ENCODE measurements at places on chromosomes 11 and 22.
A peak's percentile ranks its signal among the peaks of the same experiment; 100 is the strongest.

DNA sequence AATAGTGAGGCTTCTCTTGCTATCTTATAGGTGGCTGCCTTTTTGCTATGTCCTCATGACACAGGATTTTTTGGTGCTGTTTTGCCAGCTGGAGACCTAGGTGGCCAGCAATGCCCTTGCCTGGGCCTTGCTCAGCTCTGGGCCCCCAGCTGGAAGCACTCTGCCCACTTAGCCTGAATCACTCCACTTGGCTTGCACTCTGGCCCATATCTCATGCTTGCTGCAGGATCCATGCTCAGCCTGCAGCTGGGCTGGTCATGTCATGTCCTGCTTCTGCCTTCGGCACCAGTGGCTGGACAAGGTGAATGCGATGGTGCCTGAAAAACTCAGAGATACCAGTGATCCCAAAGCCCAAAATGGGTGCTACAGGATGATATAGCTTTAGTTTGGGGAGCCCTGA lies 818.6 kb upstream of the FAT3 start:
- no peak for DNase-seq

DNA sequence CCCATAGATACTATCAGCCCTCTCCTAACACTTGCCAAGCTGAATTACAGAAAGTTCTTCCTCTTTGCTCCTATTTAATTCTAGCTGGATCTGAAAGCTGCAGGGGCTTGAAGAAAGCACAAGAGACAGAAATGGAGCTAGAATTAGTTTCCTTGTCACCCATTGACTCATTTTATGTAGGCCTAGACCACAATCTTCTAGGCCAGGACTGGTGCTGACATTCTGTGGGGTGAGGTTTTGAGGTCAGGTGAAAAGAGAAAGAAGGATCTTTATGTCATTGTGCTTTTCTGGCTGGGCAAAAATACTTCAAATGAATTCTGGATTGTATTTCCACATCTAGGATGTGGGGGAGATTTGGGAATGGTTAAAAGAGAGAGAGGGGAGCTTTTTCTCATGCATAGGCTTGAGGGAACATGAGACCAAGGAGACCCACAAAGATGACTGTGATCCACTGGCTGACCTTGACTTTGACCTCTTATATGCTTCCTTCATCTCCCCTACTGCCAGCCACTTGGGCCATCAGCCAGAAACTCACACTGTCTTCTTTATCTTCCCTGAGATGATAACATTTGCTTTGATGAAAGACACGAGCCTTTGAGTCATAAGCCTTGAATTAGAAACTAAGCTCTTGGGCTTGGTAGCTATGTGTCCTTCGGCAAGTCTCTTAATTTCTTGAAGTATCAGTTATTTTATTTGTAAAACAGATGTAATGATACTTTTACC lies 274.9 kb upstream of the CADM1 start:
- peak; percentile 60 for DNase-seq

DNA sequence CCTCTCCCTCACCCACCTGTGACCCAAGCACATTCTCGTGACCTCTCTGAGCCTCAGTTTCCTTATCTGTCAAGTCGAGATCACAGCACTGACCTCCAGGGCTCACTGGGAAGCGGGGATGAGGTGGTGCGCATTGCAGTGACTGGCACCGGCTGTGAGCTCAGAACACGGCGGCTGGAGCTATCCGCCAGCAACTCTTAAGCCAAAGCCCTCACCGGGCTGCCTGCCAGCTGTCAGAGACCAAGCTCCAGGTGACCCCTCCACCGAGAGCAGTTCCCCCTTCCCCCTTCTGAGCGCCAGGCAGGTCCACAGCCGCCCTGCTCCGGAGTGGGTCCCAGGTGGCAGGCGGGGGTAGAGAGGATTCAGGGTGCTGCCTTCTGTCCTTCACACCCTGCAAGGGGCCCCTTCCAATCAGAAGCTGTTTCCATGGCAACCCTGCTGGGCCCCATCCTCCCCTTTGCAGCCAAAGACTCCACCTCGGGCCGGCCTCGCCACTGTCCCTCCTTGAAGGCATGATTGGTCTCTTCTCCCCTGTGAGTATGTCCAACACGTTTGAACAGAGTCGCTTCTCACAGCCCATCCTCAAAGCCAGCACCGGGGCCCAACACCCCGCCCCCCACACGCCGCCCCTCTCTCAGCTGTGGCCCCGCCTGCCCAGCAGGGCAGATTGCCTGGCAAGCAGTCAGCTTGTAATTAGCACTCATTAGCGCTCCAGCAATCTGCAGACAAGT lies 98.7 kb downstream of the WNT7B start:
- DNase-seq = no peak

DNA sequence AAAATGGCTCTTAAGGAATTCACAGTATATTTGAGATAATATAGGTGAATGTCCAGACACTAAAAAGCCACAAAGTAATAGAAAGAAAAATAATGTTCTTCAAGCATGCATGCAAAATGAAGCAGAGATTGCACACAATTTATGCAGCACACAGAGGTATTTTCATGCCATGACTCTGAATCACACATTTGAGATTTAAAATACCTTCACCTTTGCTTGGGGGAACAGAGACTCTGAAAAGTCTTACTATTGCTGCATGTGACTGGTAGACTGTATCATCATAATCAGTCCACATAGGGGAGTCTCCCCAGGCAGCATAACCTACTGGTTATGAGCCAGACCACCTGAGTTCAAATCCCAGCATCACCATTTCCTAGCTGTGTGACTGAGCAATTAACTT lies 96.2 kb downstream of the RCN1 start:
- DNase-seq = no peak

DNA sequence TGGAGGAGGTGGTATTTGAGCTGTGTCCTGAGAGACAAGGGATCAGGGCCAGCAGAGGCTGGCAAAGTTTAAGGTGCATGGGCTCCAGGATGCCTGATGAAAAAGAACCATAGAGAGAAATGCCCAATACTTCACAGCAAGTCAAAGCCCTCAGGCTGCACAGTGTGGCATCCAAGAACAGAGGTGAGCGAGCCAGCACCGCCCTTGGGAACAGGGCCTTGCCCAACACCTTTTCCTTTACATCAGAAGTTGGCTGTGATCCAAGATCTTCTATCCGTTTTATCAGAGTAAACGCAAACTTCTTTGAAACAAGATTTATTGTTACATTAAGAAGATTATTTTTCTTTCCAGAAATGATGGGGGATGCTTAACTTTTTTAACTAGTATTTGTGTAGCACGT lies 1.4 kb downstream of the B3GNT6 start:
- no peak for DNase-seq

DNA sequence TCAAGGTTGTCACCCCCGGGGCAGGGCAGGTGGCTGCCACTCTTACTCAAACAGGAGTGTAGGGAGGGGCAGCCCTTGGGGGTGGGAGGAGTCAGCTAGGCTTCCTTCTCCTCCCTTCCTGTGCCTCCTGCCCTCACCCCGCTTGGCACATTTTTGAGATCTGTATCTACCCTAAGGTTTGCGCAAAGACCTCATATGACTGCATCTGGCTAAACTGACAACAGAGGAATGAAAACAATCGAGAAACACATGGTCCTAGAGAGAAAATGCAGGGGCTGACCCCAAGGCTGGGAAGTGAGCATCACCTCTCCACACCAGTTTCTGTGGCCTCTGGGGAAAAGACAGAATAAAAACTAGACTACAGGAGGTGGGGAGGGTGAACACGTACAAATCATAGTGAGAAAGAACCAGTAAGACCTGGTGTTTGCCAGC lies 28.1 kb downstream of the IGSF9B start:
- peak; percentile 9 for DNase-seq

GRCh38 chr11:64021757-64022093 lies 14.0 kb upstream of the FLRT1 start:
- DNase-seq = no peak

- no peak for DNase-seq
Measured at GRCh38 chr11:78379039-78379670, 38.5 kb downstream of the GAB2 start.

GRCh38 chr22:30143265-30143664 lies 63.0 kb downstream of the HORMAD2 start:
- DNase-seq = no peak

DNA sequence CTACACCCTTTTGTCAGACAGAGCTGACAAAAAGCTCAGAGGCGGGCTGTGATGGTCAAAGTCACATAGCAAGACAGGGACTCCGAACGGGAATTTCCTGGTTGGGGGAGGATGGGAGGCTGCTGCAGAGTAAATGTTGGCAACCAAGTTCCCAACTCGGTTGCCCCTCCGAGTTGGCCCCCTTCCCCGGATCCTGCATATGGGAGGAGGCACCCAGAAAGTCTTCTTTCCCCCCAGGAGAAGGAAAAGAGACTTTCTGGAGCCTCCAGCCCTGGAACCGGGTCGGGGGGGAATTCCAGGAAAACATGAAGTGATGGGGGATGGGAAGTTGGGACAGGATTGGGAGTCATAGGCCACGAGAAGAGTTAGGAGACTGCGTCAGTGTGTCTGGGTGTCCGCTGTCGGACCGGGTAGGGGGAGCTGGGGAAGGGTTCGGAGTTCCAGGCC lies 614 bp downstream of the SELENOM start:
- DNase-seq = no peak

GRCh38 chr11:32511926-32512325 lies 71.7 kb upstream of the EIF3M start:
- DNase-seq = peak; percentile 43

DNA sequence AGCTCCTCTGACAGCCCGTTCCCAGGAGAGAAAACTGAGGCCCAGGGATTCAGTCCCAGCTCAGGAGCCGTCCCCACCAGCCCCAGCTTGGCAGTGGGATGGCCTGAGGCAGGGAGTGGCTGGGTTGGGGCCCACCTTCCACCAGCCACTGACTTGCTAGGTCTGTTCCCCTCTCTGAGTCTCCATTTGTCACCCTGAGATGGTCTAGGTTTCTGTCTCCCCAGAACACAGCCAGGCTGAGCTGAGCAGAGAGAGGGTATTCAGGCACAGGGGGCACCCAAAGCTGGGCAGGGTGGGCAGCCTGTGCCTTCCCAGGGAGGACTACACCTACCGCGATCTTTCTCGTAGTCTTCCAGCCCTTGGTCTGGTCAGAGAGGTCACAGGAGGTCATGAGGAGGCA lies 95.7 kb downstream of the PDE2A start:
- no peak for DNase-seq

DNA sequence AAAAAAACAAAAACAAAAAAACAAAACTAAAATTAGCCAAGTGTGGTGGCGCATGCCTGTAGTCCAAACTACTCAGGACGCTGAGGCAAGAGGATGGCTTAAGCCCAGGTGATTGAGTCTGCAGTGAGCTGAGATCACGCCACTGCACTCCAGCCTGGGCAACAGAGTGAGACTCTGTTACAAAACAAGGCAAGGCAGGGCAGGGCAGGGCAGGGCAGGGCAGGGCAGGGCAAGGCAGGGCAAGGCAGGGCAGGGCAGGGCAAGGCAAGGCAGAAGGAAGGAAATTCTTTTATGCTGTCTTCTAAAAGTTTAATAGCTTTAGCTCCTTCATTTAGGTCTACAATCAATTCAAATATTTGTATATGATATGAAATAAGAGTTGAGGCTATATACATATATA lies 50.1 kb upstream of the RASSF10 start:
- no peak for DNase-seq

GRCh38 chr22:47547881-47548650 lies 785.6 kb downstream of the TBC1D22A start:
- no peak for DNase-seq

DNA sequence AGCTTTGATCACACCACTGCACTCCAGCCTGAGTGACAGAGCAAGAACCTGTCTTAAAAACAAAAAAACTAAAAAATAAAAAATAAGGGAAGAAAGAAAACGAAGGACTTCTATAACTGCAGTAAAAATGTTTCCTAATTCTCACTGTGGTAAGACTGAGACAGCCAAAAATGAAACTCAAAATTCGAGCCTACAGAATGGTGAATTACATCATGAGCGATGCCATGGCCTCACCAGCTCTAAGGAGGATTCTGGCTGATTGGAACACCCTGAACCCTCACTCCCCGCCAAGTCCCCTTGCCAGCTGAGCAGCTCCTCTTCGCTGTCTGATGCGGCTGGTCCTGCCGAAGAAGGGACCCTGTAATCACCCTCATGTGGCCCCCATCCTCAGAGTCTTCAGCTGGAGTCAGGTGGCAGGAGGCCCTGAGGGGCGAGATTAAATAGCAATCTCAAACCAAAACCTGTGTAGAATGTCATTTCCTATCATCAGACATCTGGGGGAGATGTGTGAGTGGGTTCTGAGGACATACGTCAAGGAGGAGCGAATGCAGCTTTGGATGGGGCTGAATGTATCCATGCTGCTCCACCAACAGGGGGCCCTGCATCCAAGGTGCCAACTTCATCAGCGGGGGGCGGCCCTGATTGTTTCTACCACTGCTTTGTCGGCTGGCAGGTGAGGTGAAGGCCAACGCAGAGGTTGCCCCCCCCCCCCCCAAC lies 29.2 kb downstream of the PDGFB start:
- DNase-seq = no peak

- peak; percentile 91 for DNase-seq
Measured at GRCh38 chr22:37316875-37317371, 34.6 kb downstream of the CYTH4 start.

DNA sequence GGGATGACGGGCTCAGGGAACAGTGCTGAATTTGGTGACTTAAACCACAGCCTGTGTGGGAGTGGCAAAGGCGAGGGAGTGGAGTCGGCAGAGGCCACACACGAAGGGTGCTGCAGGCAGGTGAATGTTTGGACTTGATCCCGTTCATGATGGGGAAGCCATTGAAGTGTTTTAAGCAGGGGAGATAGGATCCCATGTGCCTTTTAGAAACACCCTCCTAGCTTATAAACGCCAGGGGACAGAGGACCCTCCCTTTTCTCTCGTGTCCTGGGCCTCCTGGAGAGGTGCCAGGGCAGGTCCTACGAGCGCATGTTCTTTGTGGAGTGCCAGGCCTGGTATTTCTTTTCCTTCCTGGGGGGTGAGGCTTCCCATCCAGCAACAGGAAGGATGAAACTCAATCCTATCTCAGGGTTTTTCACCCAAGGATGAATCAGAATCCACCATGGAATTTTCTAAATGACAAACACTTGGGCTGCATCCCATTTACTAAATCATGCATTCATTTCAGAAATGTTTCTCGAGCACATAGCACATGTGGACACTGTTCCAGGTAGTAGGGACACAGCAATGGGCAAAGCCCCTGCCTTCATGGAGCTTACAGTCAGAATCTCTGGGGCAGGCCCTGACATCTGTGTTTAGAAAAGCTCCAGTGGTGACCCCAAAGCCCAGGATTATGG lies 59.6 kb downstream of the CHRDL2 start:
- DNase-seq = peak; percentile 80

DNA sequence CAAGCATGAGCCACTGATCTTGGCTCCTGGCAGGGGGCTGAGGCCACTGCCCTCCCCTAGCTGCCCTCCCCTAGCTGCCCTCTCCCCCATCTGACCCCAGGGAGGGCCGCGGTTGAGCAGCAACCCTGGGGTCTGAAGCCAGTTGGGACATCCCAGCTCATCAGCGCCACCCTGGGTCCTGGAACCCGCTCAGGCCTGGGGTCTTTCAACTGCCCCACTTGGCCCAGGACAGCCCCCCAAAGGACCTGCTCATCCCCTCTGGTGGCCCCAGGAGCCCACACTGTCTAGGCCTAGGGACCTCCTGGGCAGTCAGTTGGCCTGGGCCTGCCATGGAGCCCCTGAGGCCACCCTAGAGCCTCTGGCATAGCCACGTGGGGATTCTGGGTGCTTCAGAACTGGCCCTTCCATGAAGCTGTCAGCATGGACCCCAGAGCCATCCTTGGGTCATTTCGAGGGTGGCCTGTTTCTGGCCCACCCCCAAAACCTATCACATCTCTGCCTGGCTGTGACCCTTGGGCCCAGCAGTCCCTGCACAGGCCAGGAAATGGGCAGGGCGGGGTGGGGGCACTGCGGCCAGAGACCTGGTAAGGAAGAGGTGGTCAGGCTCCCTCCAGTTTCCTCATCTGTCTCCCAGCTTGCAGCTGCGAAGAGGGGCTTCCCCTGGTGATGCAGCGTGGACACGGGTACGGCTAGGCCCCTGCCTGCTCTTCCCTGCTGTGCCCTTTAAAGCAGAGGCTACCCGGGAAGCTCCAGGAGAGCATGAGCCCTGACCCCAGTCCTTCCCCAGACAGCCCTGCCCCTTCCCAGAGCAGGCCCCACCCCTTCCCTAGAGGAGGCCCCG lies 37.9 kb downstream of the MUC2 start:
- DNase-seq = no peak

All from M059J (cell line).